ENCODE measurements at places on chromosomes 2 and 18. TPM values are rescaled to one million over a fixed set of nuclear protein-coding genes. Genes with fewer than 3 reads are reported as not detected.

DNA sequence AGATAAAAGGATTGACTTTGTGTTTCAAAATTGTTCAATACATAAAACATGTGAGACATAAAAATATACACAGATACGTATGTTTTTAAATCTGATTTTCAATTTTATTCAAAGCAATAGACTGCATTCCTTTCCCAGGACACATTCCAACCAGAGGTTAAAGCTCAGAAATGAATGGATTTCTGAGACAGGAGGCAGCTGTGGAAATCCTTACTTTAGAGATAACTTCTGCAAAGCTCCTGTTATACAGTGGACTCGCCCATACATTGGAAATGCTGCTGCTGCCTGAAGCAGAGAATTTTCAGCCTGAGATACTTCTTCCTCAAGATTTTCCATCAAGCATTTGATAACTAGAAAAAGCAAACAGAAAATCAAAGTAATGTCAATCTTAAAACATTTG, 43.8 kb downstream of the THADA start:
- no peak for DNase-seq

KCNS3 gene
- total RNA-seq: 0.84 TPM

GRCh38 chr2:229713371-229714079, 830 bp downstream of the DNER start:
- peak; percentile 56 for DNase-seq

GRCh38 chr2:135186054-135186453, 134.0 kb downstream of the RAB3GAP1 start:
- DNase-seq: no peak

DNA sequence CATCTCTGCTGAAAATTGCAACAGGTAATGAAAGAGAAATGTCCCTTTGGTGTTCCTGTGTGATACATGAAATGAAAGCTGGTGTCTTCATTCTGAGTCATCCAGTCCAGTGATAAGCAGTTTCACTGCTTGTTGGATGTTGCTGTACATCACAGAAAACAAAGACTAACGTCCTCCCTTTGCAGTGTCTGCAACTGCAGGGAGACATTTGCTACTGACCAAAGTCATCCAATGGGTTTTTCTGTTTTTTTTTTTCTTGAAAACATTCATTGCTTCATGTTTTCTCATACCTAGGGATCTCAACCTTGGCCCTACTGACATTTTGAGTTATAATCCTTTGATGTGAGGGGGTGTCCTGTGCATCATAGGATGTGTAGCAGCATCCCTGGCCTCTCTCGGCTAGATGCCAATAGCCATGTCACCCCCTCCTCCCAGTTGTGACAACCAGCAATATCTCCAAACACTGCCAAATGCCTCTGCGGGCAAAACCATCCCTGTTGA, 63.6 kb upstream of the FZD5 start:
- DNase-seq: no peak

GRCh38 chr2:68169308-68169707, 11.6 kb downstream of the PNO1 start:
- no peak for DNase-seq

GRCh38 chr2:119206201-119206600, 17.4 kb upstream of the STEAP3 start:
- DNase-seq: no peak

GRCh38 chr2:232941912-232942594, 71.0 kb downstream of the NGEF start:
- no peak for DNase-seq

HOXD1 gene
- not detected for total RNA-seq

MRO gene
- total RNA-seq: not detected

DNA sequence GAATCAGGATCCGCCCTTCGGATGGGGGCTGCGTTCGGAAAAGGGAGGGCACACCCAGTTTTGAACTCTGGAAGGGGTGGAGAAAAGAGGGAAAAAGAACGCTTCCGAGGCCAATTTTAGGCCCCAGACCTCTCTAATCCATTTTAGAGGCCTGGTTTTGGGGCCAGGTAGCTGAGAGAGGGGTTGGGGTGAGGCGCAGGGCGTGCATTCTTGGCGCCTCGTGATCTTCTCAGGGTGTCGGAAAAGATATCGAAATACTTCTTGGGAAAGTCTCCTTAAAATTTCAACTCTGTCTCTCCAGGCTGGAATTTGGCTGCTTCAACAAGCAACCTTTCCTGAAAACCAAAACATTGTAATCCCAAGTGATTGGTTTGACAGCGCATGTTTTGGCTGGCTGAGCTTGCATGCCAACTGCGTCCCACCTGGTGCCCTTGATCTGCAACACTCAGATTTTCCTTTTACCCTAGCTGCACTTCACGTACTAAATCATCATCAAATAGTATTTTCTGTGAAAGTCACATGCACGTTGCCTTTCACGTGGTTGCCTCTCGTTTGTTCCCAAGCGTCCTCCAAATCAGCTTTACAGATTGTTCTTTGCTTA, 864 bp upstream of the XPO1 start:
- no peak for DNase-seq

DNA sequence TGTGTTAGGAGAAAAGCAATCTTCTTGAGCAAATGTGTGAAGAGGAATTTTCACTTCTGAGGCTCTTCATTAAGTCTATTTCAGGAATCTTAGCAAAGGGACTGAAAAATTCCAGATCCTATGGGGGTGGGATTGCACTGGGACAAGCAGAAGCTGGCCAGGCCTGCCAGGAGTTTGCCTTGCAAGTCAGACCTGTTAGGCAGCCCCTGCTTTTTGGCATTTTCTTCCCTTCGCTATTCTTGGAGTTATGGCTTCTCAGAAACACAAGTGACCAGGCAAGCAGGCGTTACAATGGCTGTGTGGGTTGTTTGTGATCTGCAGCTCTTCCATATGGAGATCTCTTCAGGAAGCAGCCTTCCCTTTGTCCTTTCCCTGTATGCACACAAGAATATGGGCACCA, 8.0 kb upstream of the CCDC85A start:
- no peak for DNase-seq

DNA sequence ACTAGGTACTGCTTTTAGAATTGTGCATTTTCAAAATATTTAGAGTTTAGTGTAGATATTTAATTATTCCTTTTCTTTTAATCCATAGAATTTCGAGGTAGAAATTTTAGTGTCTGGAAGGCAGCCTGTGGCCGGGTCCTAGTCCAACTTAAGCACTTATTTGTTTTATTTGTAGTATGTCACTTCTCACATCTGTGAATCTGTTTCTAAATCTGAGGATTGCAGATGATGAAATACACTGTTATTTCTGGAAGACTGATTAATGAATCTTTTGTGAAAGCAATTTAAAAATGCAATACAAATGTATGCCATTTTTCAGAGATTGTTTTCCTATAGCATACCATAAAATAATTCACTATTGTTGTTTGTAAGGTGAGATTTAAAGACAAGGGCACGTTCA, 483.9 kb upstream of the TRIB2 start:
- DNase-seq: no peak

DNA sequence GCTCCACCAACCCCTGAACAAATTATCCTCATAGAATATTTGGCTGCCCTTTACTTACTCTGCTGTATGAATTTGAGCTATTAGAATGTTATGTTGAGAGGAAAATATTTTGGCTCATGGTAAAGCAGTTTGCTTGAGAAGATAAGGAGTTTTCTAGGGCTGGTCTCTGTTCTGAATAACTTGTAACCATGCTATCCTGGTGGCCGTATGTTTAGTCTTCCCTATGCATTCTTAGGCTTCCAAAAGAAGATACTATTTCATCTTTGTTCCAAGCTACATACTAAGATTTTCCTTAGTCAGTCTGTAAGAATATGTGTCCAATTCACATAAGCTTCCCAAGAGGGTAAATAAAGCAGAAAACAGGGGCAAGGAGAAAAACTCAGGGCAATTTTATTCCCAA, 1105.1 kb upstream of the PIK3C3 start:
- no peak for DNase-seq

GRCh38 chr2:182301093-182301492, 125.7 kb downstream of the PDE1A start:
- peak; percentile 62 for DNase-seq

DNA sequence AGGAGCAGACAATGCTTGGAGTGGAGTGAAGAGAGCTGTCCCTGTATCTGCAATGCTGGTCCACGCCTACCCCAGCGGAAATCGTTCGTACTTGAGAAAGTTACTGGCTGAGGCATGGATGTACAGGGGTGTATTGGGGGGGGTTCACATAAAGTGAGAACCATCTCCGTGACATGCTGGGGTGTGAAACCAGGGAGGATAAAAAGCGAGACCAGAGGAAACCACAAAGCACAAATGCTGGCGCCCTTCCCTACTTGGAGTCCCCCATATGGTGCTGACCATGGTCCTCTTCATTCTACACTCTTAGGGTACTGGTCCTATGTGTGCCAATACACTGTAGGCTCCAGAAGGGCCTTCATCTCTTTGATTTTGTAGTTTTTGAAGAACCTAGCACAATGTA, 244.1 kb downstream of the L3MBTL4 start:
- DNase-seq: no peak

ELOA2 gene
- not detected for total RNA-seq

- no peak for DNase-seq
These were observed 96.8 kb downstream of the BOD1L2 start for GRCh38 chr18:57243624-57244179.

GRCh38 chr2:3201281-3201680, 176.3 kb downstream of the EIPR1 start:
- DNase-seq: no peak

GRCh38 chr2:64133354-64133753, 10.9 kb downstream of the PELI1 start:
- DNase-seq: no peak

IL37 gene
- not detected for total RNA-seq

- DNase-seq: no peak
These were observed 15.3 kb upstream of the D2HGDH start for GRCh38 chr2:241719093-241719492.

MLPH gene
- total RNA-seq: 27.1 TPM

CHRNG gene
- not detected for total RNA-seq

NLRC4 gene
- 0.27 TPM for total RNA-seq

GLI2 gene
- total RNA-seq: 0.74 TPM

DNA sequence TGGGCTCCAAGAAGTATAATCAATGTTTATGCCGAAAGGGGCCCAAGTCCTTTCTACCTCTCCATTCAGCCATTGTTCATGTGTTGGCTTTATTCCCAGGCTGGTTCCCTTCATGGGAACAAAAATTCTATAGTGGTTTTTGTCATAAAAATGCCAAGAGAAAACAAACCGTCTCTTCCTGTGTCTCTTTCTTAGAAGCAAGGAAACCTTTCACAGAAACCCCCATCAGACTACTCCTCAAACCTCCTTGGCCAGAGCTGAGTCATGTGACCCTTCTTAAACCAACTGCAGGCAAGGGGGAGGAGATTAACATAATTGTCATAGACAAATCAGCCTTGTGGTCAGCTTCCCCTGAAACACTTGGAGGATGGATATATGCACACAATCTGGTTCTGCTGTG, 75.1 kb upstream of the TANK start:
- no peak for DNase-seq

GRCh38 chr2:102365763-102366162, 10.2 kb downstream of the IL18R1 start:
- no peak for DNase-seq

DNA sequence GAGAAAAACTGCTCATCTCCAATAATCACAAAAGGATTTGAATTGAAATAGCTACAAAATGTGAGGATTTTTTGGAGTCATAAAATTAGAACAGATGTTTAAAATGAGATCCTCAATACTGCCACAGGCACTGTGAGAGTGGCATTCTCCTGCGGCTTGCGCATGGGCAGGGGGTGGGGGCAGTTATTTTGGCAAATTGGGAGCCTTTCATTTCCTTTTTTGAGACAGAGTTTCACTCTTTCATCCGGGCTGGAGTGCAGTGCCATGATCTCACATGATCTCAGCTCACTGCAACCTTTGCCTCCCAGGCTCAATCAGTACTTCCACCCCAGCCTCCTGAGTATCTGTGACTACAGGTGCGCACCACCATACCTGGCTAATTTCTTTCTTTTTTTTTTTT, 42.4 kb downstream of the POMC start:
- DNase-seq: no peak

DNA sequence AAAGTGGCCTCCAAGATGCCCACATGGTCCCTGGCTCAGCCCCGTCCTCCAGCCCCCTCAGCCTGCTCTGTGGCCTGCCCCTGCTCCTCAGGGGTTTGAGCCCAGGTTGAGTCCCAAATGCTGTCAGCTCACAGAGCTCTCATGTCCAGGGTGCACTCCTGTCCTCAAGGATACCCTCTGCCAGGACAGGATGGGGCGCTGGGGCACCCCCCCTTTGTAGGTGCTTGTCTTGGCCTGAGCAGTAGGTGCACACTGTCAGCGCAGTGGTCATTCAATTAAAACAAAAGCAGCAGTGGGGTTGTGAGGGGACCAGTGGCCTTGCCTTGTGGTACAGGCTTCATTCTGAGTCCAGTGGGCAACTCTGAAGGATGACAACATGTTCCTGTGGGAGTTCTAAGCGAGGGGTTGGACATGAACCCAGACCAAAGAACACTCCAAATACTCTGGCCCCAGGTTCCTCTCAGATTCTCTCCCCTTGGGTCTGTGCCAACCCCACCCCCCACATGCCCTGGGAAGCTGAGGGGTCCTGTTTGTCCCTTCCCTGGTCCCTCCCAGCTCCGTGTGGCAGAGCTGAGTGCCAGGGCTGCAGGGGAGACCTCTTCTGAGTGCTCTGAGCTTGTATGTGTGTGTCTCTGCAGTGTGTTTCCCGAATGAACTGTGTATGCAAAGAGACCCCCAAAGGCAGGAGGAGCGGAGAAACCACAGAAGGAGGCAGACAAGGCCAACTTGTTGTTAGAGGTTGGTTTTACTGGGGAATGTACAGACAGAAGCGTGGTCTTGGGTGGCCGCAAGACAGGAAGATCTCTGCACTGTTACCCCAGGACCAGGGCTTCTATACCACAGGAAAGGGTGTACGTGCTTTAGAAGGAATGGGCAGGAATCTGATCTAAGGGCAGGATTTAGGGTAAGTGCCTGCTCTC, 155.6 kb upstream of the HS6ST1 start:
- DNase-seq: no peak

DNA sequence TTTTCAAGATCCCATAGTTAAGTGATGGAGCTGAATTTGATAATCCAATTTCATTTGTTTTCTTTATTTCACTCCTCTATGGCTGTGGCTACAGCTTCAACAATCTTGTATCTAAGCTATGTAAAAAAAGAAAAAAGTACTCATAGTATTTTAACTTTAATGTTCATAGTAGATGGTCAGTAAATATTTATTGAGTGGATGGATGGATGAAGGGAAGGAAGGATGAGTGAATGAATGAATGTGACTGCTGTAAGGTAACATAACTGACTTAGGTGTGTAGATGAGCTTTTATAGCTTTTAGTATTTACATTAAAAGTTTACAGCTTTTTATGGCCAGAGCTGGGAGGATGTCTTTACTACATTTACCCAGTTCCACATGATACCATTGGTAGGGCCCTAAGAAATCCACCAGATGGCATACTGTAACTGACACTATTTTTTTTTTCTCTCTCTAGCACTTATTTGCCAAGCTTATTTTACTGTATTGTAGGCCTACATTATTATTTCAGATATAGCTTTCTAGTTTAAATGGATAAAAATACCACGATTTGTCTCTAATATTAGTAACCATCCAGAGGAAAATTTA, 13.4 kb upstream of the HRH4 start:
- DNase-seq: no peak

DNA sequence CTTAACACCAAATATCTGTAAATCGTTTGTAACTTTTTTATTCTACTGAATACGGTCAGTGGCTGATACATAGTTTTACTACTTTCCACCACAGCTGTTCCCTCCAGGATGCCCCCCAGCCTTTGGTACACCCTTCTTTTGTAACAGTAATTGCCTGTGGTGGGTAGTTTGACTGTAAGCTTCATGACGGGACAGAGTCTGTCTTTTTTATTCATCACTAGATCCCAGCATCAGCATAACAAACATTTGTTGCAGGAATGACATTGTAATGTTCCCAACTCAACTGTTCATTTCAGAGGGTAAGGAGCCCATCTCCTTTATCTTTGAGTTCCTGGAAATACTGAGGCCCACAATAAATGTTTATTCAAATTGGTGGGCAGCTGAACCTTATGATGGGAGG, 67.5 kb downstream of the MBOAT2 start:
- DNase-seq: no peak
